ENCODE measurements at places on chromosomes 11 and 22.

GRCh38 chr11:8567602-8568198 is 26.3 kb downstream of the STK33 start:
- DNase-seq, result peak; percentile 51

GRCh38 chr22:44341431-44342346 is 28.9 kb upstream of the SHISAL1 start:
- DNase-seq, result no peak

DNA sequence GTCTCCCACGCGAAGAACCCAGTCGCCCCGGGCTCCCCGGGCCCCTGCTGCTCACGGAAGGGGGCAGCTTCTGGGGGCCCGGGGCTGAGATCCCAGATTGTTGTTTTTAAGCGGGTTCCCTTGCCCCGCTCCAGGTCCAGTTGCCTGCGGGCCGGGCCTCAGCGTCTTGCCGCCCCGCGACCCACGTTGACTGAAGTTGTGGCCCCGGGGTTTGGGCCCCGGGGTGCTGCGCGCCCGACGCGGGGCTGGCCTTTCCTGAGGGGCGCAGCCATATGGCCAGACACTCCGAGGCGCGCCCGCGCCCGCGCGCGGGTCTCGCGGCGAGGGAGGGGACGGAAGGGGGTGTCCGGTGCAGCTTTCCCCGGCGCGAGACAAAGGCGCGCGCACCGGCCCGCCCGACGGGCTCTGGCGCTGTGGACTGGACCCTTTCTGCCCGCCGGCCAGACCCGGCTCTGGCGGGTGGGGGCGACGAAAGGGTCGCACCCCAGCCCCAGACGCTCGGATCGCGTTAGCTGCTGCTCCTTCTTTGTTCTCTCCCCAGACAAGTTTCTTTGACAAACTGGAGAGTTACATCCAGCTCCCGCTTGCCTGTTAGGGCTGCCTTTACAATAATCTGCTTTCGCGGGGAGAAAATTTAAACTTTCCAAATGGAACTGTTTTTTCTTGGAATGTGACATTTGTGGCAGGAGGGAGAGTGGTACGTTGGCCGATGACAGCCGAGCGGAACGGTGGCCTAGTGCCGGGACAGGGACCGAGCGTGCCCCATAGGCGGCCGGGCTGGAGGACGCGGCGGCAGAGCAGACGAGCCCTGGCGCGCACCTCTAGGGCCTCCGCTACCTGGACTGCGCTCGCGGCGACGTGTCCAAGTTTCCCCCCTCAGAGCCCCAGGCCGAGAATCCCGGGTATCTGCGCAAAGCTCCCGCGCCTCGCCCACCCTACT is 716 bp downstream of the AMOTL1 start:
- DNase-seq, result peak; percentile 43

DNA sequence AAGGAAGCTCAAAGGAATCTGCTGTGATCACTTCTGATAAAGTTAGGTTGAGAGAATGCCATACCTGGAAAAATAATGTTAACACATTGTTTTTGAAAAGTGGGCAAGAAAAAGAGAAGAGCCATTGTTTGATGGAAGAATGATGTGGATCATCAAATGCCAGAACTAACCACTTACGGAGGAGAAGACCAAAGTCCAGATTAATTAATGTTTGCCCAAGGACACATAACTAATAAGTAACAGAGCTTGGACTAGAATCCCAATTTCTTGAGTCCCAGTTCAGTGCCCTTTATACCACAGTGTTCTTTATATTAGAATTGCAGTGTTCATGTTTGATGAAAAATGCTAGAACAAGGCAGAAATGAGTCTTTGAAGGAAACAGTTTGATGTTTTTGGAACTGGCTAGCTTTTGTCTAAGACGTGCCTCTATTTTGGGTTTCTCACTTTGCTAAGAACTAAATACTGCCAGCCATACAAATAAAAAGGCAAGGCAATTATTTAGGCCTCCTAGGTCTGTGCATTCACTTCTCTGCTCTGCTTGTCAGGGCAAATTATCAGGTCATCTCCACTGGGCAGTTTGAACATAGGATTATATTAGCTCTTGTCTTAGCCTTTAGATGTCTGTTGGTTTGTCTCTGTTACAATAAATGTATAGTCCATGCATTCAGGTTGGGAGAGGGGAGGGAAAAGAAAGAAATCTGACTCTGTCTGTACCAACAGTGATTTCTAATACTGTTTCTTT is 72.3 kb downstream of the TRIM44 start:
- DNase-seq, result no peak

- peak; percentile 41 for DNase-seq
These were observed 13.5 kb downstream of the ACO2 start for GRCh38 chr22:41482319-41482935.

GRCh38 chr22:20184501-20185165 is 33.8 kb upstream of the CCDC188 start:
- DNase-seq, result no peak

DNA sequence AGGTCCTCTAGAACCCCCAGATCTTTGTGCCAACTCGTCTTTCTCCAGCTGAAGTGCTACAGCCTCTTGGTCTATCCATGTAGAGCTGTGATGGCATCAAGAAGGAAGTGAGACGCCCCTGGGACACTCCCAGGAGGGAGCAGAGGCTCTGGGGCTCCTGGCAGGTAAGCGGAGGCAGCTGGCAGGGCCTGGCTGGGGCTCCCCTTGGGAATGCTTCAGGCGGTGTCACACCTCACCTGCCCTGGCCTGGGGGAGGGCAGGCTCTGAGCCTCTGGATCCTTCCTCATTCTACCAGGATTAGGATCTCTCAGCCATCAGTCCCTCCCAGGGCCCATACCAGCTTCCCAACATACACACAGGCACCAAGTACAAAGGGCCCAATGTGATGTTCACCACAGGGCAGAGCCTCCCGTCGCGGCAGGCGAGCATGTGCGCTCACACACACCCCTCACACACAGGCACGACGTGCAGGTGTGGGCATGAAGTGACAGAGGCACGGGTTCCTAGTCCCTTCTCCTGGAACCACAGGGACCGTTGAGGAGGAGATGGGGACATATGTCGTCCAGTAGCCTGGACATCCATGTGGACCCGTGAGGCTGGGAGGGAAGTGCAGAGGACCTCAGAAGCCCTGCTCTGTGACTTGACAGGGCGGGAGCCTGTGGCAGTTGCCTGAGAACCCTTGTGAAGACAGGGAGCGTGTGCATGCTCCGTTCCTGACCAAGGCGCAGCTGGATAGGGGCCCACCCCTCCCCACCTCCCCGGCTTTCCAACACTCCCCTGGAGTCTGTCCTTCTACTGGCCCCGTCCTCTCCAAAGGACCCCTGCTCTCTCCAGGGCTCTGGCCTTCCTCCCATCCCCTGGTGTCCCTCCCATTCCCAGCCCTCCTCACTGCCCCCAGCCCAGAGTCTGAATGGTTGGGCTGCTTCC is 32.5 kb downstream of the LMO1 start:
- DNase-seq, result no peak

DNA sequence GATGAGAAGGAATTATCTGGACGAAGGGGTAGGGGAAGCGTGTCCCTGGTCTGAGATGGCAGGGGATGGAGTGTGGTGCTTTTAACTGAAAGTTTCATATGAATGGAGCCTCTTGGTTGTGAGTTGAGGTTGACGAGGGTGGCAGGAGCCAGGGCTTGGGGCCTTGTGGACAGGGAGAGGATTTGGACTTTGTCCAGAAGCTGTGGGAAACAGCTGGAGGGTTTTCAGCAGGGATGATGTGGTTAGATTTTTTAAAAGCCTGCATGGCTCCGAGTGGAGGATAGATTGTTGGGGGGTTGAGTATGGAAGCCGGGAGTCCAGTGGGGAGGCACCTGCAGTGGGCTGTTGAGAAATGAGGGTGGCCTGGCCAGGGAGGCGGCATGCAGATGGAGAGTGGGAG is 24.8 kb downstream of the MYO7A start:
- DNase-seq, result peak; percentile 16

DNA sequence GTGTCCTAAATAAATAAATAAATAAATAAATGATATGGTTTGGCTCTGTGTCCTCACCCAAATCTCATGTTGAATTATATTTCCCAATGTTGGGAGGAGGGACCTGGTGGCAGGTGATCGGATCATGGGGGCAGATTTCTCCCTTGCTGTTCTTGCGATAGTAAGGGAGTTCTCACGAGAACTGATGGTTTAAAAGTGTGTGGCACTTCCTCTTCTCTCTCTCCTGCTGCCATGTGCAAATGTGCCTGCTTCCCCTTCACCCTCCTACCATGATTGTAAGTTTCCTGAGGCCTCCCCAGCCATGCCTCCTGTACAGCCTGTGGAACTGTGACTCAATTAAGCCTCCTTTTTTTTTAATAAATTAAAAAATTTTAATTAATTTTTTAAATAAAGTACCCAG is 138.2 kb downstream of the FBXO7 start:
- no peak for DNase-seq

DNA sequence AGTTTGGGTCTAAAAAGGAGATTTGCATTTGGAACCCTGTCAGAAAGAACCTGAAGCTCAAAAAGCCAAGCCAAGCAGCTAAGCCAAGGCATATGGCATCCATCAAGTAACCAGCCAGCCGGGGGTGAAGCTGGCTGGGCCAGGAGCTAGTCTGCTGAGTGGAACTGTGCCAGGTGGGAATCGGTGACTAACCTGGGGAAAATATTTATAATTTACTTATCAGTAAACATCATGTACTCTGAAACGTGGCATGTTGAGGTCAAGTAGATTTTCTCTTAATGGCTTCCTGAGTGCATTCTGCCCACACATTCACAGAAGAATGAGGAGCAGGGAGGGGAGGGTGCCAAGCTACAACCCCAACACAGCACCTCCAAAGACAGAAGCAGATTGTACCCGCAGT is 70.5 kb upstream of the SESN3 start:
- DNase-seq, result no peak

- no peak for DNase-seq
These were observed 12.2 kb upstream of the SMPD1 start for GRCh38 chr11:6377902-6378639.

GRCh38 chr11:62905927-62906531 is 15.1 kb downstream of the CHRM1 start:
- DNase-seq, result peak; percentile 71

DNA sequence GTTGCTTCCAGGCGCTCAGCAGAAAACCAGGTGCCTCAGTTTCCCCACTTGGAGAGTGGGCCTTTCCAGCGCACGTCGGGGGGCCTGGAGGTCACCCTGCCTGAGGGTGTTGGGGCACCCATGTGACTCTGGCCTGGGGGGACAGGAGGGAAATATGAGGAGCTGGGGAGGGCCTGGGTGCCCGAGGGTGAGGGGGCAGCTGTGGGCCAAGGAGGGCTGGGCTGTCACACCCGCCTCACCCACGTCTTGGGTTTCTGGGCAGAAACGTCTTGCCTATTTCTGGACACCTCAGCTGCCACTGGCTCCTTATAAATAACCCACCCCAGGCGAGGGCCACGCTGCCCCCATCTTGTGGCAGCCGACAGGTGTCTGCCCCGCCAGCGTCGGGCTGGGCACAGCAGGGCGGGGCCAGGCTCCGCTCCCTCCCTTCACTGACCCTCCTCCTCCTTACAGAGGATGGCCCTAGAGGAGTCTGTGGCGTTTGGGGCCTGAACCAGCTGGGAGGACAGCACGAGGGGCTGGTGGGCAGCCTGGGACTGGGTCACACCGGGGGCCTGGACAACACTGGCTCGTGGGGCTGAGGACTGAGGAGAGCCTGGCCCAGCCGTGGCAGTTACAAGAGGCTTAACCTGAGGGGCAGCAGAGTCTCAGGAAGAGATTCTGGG is 1.5 kb downstream of the TNNT3 start:
- no peak for DNase-seq
